ENCODE measurements at places on chromosomes 1 and 21.

DNA sequence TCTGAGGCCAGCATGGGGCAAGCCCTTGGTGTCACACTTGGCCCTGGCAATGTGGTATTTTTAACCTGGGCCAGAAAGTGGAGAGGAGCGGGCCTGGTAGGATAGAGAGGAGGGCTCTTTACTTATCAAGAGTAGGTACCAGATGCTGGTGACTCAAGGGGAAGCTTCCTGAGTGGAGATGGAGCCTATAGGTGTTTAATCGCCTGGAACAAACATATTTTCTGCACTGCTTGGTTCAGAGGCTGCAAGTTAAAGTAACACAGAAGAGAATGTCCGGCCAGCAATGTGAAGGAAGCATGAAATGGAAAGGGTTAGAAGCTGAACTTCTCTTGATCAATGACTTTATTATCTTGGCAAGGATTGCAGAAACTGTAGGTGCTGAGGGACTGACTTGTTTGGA, 74.3 kb downstream of the DDR2 start:
- no peak for DNase-seq

GRCh38 chr21:44058981-44059380, 46.9 kb downstream of the TRAPPC10 start:
- DNase-seq = no peak

DNA sequence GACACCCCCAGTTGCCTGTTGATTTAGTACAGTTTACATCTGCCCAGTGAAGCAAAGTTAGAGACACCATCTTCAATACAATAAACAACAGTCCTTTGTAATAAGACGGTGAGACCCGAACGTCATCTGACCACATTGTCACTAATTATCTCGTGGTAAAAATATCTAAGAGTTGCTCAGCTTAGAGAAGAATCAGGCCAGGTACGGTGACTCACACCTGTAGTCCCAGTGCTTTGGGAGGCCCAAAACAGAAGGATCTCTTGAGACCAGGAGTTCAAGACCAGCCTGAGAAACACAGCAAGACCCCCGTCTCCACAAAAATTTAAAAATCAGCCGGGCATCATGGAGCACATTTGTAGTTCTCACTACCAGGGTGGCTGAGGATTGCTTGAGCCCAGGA, 53.5 kb downstream of the CD34 start:
- no peak for DNase-seq

- DNase-seq = peak; percentile 81
Measured at GRCh38 chr21:45140346-45140940, 66.1 kb downstream of the ADARB1 start.

DNA sequence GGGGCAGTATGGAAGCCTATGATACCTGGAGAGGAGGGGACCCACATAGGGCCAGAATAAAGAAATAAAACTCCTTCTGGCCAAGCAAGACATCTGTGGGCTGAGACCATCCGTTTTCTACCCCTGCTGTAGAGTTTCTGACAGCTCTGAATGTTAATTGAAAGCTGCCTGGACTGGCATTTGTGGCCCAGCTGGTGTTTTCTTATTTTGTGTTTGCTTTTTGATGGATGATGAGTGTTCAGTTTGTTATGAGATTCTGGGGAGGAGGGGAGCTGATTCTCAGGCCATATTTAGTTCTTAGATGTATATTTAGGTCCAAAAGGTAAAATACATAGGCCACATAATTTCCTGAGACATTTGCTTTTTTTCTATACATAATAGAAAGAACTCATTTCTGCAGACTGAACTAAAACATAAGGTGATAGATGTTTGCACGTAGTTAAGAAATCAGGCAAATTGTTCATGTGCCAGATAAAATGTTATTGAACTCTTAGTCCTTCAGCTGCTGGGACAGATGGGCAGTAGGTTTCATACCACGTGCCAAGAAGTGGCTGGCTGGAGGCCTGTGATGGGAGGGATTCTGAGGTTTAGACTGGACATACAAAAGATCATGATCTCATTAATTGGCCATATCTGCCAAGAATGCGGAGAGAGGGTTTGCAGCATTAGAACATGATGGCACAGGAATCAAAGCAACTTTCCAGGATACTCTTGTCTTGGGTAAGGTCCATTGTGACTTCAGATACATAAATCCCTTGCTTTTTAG, 54.1 kb downstream of the DSCAM start:
- no peak for DNase-seq

DNA sequence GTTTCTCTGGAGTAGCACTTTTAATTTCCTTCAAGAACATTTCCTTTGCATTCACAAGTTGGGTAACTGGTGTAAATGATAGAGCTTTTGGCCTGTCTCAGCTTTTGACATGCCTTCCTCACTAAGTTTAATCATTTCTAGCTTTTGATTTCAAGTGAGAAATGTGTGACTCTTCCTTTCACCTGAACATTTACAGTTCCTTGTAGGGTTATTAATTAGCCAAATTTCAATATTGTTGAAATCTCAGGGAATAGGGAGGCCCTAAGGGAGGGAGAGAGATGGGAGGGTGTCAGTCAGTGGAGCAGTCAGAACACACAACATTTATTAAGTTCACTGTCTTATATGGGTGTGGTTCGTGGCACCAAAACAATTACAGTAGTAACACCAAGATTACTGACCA, 14.2 kb downstream of the AADACL3 start:
- no peak for DNase-seq

DNA sequence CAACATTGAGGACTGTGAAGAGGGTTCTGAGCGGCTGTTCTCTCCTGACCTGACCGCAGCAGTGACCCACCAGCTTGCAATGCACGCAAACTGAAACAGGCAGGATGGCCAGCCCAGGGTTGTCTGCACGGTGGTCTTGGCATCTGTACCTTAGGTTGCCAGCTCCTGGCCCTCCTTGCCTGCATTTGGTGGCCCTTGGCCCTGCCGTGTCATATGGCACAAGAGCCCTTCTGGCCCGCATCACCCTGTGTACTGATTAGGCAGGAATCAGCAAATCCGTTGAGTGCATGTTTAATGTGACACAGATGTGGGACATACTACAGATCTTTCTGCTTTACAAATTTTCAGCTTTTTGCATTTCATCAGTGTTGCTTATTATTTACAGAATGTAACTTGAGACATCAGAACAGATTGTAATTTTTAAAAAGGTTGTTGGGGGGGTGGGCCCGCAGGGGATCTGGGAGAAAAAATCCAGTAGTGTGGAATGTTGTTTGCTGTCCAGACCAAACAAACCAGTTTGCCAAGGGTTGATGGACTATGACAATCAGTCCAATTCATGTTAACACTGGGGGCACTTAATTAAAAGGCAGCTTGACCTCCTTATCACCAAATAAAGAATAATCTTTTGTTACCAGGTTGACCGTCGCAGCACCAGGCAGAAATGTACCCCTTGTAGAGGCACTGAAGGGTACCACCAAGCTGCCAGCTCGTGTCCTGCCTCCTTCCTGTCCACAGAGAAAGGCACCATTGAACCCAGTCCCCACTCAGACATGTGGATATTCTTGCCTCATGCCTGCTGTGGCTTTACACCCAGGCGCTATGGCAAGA, 132.6 kb downstream of the DHRS3 start:
- DNase-seq = no peak

DNA sequence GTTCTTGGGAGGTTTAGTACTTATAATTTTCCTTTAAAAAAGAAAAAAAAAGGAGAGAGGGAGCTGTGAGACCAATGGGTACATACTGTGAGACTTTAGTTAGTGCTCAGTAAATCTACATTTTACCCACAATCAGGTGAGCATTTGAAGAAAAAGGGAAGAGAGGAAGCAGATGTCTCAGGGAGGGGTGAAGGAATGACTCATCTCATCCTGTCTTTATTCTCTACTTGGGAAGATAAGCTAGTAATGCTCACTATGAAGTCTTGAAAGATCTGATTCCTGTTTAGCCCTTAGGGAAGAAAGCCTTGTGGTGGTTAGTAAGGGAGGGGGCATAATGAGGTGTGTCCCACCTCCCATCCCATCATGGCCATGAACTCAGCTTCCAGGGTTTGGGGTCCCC, 112.6 kb downstream of the PLD5 start:
- no peak for DNase-seq

DNA sequence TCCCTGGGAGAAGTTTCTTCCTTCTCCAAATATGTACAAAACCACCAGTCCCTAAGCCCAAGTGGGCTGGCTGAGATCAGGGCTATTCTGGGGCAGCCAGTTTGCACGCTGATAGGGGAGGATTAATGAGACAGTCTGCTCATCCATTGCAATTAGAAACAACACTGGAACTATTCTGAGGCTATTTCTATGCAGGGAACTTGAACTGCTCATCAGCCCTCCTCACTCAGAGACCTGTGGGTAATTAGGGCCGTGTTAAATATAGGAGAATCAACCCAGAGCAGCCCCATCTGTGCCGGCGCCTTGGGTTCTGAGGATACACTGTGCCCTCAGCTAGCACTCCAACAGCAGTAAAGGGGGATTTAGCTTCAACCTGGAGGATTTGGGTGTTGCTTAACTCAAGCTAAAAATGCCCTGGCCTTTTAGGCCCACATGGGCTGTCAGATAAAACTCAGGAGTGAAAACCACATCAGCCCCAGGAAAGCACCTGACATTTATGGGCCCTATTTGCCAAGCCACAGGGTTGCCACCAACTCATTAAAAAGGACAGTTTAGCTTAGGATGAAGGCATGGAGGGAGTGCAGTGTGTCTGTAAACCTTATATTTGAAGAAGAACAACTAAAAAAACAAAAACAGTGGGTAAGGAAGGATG, 53.9 kb downstream of the DUSP10 start:
- no peak for DNase-seq

GRCh38 chr21:25408666-25409065, 198.6 kb downstream of the MRPL39 start:
- DNase-seq = no peak

DNA sequence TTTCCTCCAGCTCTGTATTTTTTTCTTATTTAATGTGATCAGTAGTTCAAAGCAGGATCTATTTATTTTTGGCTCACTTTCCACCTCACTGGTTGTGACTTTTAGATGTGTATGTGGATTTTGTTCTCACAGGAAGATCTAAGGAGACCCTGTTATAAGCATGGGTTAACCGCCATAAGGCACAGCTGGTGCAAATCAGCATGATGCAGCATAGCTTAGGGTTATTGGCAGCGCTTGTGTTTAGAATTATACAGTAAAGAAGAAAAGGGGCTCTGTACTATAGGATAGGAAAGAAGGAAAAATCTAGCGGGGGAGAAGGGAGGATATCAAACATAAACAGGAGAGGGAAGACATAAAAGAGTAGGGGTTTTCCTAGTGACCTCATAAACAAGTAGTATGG, 26.9 kb upstream of the RGL1 start:
- DNase-seq = no peak

- no peak for DNase-seq
Measured at GRCh38 chr1:119253366-119253765, 112.9 kb upstream of the WARS2 start.

DNA sequence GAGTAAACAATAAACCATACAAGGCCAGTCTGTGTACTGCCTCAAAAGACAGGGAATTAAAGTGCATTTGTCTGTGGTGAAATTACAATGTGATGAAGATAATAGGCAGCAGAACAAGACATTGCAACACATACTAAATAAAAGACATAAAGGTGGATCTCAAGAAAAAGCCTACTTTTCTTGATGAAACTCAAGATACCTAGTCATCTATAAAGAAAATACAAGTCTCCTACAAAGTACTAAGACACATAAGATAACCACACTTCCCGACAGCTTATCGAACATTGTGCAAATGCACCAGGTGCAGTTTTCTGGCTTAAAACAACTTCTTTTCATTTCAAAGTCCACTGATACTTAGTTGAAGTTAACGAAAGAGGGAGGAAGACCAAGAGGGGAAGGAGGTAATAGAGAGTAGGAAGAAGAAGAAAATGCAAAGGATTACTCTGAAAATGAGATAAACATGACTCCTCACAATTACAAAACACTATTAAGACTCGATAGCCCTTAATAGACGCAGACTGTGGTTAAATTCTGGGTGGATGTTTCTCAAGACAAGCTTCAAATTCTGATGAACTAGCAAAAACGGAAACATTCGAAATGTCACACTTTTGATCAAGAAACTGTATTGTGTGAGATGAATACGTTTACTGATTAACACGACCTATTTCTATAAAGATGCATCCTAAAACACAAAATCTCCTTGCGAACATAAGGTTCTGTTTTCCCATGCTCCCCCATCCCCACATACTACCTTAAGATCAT, 2.0 kb downstream of the HNRNPR start:
- DNase-seq = no peak

- DNase-seq = peak; percentile 13
Measured at GRCh38 chr1:7608628-7609305, 162.3 kb upstream of the VAMP3 start.

DNA sequence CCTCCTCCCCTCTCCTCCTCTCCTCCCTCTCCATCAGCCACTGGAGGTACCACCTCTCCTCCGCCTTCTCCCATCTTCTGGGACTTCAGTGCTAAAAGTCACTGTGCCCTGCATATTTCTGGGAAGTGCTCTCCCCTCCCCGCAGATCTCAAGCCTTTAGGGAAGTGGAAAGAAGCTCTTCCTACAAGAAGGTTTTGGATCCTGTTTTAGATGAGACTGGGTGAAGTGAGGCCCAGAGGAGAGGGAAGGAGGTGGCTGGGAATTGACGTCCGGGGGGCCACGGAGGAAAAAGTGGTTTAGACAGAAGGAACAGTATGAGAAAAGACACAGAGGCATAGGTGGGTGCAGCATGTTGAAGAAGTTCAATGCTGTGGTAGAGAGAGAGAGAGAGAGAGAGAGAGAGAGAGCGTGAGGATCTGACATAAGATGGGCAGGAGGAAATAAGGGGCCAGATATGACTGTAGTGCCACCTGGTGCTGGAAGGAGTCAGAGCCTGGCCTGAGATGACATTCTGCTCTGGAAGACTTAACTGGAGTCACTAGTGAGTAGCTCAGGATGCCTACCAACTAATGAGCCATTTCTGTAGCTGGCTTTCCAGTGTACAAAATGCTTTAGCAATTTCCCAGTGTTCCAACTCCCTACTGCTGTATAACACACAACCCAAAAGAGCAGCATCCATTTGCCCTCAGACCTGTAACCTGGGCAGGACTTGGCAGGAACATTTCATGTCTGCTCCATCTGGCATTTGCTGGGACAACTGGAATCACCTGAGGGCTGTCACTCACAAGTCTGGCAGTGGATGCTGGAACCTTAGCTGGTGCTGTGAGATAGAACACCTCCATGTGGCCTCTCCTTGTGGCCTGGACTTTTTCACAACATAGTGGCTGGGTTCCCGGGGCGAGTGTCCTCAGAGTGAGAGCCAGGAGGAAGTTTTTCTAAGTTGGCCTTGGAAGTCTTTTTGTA, 16.6 kb upstream of the ZSCAN20 start:
- peak; percentile 74 for DNase-seq

DNA sequence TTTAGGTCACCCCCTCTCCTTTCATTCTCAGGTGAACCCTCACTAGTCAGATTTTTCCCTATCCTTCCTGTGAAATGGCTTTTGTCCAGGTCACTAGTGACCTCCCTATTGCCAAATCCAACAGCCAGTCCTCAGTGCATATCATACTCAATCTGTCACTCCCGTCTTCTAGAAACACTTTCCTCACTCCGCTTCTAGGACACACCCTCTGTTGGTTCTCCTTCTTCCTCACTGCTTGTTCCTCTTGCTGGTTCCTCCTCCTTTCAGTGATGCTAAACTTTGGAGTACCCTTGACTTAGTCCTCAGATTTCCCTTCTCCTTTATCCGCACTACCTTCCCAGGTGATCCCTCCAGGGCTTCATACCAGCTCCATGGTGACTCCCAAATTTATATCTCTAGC, 94.3 kb downstream of the RNF220 start:
- no peak for DNase-seq
